AG04449 (cell line): ENCODE measurements at places on chromosomes 12 and 14.

DNA sequence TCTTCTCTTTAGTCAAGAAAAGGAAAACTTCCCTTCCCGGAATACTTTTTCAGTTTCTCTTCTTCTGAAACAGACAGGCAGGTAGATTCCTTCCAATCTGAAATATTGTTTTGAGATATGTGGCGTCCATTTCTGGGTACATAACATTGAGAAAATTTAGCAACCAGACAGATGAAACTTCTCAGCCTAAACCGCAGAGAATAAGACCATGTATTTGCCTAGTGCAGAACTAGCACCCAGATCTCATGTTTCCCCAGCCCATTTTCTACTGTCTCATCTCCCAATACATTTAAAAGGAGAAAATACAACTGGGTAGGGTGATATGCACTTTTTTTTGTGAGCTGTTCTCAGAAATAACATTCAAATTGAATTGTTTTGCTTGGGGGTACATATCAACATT, 6.4 kb downstream of the AVPR1A start:
- no peak for DNase-seq

DNA sequence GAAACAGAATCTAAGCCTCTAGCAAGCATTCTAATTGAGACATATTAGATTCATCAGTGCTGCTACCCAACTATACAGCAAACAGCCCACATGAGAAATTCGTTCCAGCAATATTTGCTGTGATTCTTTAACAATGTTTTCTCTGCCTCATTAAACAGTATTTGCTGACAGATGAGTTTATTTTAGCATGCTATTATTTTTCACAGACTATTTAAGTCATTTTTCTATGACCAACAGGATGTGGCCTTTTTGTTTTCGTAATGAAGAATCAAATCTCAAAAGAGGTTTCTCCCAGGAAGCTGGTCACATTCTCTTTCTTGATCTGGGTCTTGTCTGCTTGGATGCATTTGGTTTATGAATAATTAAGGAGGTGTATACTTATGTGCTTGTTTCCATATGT, 23.2 kb upstream of the SERPINA12 start:
- DNase-seq: no peak

DNA sequence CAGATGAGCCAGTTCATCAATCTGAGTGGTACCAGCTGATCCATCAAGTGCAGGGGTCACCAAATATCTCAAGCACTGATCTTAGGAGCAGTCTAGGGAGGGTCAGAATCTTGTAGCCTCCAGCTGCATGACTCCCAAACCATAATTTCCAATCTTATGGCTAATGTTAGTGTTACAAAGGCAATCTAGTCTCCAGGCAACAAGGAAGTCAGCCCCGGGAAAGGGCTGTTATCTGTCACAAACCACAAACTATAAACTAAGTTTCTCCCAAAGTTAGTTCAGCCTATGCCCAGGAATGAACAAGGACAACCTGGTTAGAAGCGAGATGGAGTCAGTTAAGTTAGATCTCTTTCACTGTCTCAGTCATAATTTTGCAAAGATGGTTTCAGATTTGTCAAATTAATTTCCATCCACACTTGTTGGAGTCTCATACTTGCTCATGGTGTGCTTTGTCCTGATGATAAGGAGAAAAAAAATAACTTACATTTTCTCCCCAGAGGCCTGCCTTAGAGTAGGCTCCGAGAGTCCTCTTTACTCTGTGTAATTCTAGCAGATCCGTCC, 3.9 kb upstream of the ABHD4 start:
- no peak for DNase-seq

- DNase-seq: no peak
Measured at GRCh38 chr12:72077111-72077820, 138.6 kb downstream of the TPH2 start.

GRCh38 chr14:87042354-87042753, 950.6 kb downstream of the GALC start:
- DNase-seq: no peak

GRCh38 chr12:119627686-119628085, 34.1 kb downstream of the TMEM233 start:
- no peak for DNase-seq

DNA sequence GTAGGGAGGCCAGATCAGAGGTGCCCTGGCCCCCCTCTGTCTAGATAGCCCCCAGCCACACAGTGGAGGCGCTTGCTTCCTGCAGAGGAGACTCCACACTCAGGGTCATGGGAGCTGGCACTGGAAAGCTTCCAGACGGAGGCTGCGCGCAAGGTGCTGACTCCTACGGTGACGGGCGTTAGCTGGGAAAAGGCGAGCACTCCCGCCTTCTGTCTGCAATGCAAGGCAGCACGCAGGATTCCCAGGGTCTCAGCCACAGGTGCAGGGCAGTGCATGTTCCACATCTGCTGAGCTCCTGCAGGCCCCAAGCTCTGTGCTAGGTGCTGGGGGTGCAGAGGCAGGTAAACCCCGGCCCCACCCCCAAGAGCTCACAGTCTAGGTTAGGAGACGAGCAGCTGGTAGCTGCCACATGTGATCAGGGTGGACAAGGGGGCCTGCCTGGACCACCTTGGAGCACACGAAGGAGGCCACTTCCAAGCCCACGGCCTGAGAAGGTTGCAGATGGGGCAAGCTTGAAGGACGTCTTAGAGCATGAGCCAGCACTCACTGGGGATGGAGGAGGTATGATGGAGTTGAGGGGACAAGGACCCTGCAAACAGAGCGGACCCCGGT, 310.9 kb upstream of the DIO3 start:
- no peak for DNase-seq

DNA sequence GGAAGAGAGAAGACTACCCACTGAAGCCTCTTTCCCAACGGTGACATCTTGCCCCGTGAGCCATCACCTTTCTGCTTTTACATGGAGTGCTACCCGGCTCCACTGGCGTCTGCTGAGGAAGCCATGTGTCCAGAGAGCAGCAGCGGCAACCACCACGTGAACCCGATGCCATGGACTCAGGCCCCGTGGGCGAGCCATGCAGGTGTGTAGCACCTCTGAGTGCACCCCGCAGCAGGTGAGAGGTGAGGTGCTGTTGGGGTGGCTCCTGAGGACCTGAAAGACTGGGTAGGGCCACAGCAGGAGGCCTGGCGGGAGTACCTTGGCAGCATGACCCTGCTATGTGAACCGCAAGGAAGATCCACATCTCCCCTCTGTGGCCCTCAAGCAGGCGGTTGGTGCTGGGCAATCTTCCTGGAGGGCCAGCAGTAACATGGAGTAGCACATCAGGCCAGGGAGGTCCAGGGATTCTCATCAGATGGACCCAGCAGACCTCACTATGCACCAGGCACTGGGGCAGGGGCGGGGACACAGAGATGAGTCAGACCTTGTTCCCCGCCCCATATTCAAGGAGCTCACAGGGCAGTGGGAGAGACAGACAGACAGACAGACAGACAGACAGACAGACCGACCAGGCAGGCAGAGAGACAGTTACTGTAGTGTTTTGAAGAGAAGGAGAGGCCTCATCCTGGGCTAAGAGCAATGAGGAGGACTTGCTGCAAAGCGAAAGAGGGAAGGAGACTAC, 129.6 kb downstream of the PAPOLA start:
- DNase-seq: no peak

GRCh38 chr12:124678421-124678893, 111.0 kb upstream of the NCOR2 start:
- DNase-seq: no peak

DNA sequence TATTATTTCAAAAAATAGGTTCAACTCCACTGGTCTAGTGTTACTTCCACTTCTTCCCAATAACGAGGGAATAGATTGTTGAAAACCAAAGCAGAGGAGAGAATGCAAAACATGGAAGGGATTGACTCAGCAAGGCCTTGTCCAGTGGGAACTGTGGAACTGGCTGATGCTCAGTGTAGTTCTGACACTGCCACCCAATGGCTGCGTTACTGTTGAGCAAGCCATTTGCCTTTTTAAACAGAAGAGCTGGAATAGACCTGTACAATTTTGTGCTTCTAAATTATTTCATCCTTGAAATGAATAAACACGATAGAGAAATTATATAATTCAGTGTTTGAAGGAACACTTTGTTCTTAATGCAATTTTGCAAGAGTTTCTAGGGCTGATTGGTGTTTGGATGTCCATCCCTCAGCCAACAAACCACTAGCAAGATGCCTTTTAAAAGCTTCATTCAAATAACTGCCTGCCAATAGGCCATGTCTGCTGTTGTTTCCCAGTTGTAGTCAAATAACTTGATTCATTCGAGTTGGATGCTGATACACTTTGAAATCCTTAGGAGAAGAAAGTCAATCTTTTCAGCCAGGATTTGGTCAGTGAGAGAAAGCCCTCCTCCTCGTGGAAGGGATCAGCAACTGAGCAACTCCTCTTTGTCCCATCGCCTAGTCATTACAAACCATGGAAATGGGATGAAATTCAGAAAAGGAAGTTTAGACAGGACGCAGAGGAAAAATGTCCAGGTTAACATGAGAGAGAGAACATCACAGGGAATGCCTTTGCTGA, 7.3 kb upstream of the MGP start:
- no peak for DNase-seq

DNA sequence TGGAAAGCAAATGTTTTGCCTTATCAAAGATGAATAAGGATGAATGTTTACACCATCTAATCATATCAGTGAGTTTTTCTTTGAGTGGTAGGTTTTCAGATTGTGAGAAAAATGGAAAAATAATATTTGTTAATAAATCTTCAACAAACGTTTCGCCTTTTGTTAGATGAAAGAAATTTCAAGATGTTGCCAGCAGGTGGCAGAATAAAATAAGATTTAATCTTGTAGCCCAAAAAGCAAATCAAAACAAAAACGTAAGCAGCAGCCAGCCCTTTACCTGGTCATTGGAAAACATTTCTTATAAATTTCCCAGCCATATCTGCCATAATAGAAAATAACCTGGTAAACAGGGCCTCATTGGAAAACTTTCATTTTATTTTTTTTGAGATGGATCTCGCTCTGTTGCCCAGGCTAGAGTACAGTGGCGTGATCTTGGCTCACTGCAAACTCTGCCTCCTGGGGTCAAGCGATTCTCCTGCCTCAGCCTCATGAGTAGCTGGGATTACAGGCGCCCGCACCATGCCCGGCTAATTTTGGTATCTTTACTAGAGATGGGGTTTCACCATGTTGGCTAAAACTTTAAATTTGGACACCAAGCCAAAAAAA, 15.4 kb upstream of the TMEM120B start:
- no peak for DNase-seq

GRCh38 chr14:81062380-81062779, 107.0 kb downstream of the TSHR start:
- no peak for DNase-seq

- no peak for DNase-seq
Measured at GRCh38 chr14:53226553-53226952, 73.4 kb upstream of the DDHD1 start.

- DNase-seq: no peak
Measured at GRCh38 chr12:101619026-101619786, 24.4 kb downstream of the MYBPC1 start.

- no peak for DNase-seq
Measured at GRCh38 chr12:68065687-68066086, 76.4 kb downstream of the IFNG-AS1 start.

GRCh38 chr14:64878837-64879634, 671 bp downstream of the SPTB start:
- no peak for DNase-seq

DNA sequence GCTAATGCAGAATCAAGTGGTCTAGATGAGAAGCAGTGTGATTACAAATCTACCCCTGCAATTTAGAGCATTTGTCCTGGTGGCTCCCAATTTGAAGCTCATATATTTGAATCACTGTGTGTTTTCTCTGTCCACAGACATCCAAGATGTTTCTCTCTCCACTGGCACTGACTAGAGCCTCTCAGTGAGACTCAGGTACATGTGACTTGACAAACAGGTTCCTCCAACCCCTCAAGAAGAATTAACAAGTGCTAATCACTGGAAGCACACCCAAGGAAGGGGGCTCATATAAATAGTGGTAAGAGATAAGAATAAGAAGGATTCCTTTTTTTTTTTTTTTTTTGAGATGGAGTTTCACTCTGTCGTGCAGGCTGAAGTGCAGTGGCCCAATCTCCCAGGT, 20.5 kb downstream of the OR10G2 start:
- DNase-seq: no peak

GRCh38 chr14:69953266-69953915, 74.2 kb downstream of the SMOC1 start:
- DNase-seq: no peak

GRCh38 chr12:91230841-91231240, 48.2 kb upstream of the DCN start:
- no peak for DNase-seq
